ENCODE measurements at places on chromosomes 4 and X.

GRCh38 chrX:149124526-149125108 lies 380.5 kb downstream of the IDS start:
- DNase-seq: no peak

DNA sequence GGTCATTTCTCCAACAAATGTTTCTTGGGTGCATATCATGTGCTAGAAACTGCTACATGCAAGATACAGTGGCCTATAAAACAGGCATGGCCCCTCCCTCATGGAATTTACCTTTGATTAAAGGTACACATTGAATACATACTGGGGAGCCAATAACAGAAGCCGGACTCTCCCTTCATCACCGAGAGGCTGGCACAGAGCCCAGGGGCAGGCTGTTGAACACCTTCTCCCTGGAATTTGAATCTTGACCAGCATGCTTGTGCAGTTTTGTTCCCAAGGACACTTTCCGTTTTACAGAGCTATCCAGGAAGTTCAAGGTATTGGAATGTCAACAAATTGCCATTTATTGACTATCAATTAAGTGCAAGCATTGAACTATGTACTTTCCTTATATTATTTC lies 33.2 kb downstream of the PPARGC1A start:
- no peak for DNase-seq

DNA sequence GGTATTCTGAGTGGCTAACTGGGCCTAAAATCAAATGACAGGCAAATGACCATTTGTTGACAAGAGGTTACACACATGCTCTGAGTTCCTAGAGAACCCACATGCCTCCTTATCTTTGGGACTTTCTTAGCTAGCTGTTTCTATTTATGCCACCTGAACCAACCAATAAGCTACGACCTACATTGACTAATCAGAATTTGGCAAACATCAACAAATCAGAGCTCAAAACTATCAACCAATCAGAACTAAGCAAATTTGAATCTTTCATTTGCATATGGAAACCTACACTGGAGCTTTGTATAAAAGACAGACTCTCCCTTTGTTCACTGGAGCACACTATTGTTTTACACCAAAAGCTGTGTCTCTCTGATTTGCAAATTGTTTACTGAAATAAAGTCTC lies 192.0 kb downstream of the CXXC4 start:
- DNase-seq: no peak

GRCh38 chr4:182142176-182143085 lies 100.8 kb upstream of the TENM3 start:
- DNase-seq: no peak

DNA sequence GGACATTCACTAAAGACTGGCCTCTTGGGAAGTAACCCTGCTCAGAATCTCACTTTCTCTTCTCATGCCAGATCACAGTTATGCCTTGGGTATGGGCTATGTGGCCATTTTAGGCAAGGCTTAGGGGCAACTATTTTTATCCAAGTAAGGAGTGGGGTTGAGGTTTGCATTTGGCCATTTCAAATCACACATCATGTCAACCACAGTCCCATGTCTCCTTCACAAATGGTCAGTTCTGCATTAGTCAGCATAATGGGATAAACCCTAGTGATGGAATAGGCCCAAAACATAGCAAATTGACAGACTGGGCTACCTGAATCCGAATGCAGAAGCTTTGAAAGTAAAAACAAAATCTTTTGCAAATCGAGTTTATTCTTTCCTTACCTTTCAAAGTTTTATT lies 827 bp upstream of the RTL3 start:
- DNase-seq: no peak

GRCh38 chr4:70940134-70940533 lies 38.0 kb downstream of the MOB1B start:
- no peak for DNase-seq

- no peak for DNase-seq
Observed at GRCh38 chrX:13123857-13124345, 79.5 kb upstream of the FAM9C start.

- no peak for DNase-seq
Observed at GRCh38 chr4:173269280-173269679, 64.9 kb downstream of the HMGB2 start.

- no peak for DNase-seq
Observed at GRCh38 chr4:183394166-183394951, 50.1 kb upstream of the CDKN2AIP start.

DNA sequence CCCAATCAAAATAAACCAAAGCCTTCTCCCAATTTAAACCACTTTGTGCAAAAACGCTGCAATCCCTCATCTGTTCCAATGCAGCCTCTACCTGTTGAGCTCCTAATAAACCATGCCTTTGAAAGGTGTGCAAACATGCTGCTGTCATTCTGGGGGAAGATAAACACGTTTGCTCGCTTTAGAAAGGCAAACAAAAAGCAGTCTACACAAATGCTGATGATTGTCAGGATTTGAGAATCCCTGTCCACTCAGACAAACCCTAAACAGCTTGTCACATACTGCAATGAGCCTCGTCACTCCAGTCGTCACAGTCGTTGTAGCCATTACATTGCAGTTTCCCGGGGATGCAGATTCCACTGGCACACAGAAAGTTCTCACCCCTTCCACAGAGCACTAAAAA lies 145.2 kb downstream of the CORIN start:
- DNase-seq: no peak

GRCh38 chr4:94957030-94957429 lies 199.3 kb downstream of the BMPR1B start:
- DNase-seq: no peak

DNA sequence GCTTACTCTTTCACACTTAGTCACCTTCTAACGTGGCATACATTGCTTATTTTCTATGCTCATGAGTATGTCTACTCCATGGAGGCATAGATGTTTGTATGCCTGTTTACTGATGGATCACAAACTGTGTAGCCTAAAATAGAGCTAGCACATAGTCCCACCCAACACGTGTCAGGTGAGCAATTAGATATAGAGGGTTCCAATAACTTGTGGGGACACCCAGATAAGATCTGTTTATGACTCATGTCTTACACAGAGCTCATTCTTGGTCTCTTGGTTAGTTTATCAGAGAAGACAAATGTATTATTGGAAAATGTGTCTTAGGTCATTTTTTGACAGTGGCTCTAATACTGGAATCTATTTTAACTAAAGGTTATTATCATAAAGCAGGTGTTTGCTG lies 6.8 kb downstream of the ZFP42 start:
- no peak for DNase-seq

- no peak for DNase-seq
Observed at GRCh38 chr4:3243136-3243780, 5.7 kb upstream of the MSANTD1 start.

- DNase-seq: no peak
Observed at GRCh38 chrX:16838202-16839066, 31.7 kb downstream of the RBBP7 start.

DNA sequence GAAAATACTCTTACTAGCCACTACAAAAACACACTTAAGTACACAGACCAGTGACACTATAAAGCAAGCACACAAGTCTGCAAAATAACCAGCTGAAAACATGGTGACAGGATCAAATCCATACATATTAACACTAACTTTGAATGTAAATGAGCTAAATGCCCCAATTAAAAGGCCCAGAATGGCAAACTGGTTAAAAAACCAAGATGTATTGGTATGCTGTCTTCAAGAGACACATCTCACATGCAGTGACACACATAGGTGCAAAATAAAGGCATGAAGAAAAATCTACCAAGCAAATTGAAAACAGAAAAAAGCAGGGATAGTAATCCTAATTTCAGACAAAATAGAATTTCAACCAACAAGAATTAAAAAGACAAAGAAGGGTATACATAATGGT lies 10.9 kb downstream of the PF4 start:
- DNase-seq: no peak

DNA sequence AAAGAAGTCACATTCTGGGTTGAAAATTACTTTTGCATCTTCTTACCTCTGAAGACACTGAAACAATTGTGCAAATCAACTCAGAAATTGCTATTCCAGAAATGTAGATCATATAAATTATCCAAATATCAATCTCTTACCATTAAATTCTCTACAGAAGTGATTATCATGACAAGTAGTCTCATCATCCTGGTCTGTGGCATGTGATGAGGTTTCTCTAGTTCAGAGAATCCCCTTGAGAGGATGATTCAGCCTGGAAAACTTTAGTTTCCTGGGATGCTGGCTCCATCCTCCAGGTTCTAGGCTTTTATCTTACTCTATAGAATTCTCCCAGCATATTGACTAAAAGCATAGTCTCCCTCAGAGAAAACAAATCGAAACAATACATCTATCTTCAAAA lies 76.2 kb upstream of the S100G start:
- peak; percentile 71 for DNase-seq

DNA sequence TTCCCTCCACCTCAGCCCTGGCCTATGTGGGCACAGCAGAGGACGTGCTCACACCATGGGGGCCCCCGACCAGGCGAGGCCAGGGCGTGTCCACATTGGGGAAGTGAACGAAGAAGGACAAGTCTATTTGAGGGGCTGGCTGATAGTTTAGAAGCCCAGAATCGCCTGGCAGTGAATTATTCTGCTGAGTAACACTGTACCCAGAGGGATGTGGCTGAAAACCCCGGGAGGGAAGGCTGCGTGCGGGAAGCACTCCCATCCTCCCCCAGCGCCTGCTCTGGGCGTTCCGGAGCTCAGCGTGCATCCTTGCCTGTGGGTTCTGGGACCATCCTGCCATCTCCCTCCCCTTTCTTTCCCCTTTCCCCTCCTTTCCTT lies 66.6 kb downstream of the TRMT44 start:
- DNase-seq: no peak

DNA sequence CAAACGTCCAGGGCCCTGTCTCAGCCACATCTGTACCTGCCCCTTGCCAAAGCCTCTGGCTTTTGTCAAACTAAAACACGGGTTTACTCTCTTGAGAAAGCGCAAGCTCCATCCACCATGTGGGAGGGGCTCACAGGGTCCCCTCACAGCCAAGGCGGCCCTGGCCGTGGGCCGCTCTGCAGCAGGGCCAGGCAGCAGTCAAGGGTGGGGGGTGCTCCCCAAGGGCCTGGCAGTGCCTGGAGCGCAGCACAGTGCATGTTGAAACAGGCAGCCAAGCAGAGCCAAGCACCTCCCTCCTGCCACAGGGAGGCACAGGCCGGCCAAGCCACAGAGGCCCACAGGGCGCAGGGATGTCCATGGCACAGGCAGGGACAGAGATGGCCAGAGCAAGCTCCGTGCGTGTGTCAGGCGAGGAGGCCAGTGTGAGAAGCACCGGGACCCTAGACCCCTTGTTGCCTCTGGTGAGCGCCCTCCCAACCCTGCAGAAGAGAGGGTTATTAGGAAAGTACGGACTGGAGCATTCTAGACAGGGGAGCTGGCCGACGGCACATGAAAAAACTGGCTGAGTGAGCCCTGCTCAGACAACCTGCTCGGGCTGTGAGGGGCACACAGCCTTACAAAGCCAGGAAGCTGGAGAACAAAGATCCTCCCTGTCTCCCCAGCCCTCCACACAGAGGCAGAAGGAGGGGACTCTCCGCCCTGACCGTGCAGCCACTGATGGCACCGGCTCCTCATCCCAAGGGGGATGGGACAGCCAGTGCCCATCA lies 39.0 kb downstream of the FAM53A start:
- no peak for DNase-seq

GRCh38 chr4:68249434-68249833 lies 3.9 kb upstream of the TMPRSS11B start:
- DNase-seq: no peak

GRCh38 chr4:112426416-112426815 lies 89.6 kb downstream of the NEUROG2 start:
- DNase-seq: no peak

GRCh38 chr4:168569931-168570276 lies 73.1 kb downstream of the PALLD start:
- DNase-seq: no peak

GRCh38 chrX:63932006-63932405 lies 147.0 kb upstream of the ARHGEF9 start:
- DNase-seq: no peak

DNA sequence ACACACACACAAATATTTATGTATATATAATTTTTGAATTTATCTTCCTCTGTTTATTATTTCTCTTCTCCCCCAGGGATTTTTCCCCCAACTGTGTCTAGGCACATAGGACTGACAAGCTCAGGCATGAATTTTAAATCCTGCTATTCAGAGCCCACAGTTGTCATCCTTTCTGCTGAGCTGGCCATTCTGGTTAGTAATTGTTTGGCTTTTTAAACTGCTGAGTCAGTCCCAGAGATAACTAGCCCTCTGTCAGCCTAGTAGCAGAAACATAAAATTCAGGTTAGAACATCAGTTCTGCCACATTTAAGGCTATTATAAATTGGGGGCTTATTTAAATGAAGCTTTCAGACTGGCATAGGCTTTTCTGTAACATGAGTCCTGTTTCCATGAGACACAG lies 151.7 kb upstream of the MAOA start:
- no peak for DNase-seq

GRCh38 chr4:55475394-55476243 lies 71.1 kb downstream of the CLOCK start:
- no peak for DNase-seq

- DNase-seq: peak; percentile 71
Observed at GRCh38 chr4:84673475-84674240, 90.7 kb downstream of the CDS1 start.

GRCh38 chr4:95248720-95249425 lies 299.9 kb downstream of the UNC5C start:
- no peak for DNase-seq

DNA sequence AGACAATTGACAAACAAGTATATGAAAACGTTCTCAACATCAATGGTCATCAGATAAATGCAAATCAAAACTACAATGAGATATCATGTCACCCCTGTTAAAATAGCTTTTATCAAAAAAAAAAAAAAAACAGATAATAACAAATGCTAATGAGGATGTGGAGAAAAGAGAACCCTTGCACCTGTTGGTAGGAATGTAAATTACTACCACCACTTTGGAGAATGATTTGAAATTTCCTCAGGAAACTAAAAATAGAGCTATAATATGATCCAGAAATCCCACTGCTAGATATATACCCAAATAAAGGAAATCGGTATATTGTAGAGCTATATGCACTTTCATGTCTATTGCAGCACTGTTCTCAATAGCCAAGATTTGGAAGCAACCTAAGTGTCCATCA lies 470.6 kb upstream of the FSTL5 start:
- DNase-seq: no peak

DNA sequence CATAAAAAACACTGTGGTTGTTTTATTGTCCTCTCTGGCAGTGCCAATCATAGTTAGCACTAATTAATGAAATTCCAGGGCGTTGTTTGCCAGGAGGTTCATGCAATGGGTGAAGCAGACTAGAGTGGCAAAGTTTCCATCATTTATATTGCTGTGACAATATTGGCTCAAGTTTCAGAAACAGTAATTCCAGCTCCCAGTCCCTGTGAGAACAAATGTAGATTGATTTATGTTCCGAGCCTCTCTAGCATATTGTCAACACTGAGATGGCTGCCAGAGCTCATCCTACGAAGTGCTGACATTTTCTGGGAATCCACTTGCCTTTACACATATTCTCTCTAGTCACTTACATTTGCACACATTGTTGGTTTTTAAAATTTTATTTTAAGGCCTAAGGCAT lies 440.0 kb upstream of the IGFBP7 start:
- no peak for DNase-seq

GRCh38 chrX:41409006-41409405 lies 38.1 kb upstream of the NYX start:
- DNase-seq: peak; percentile 38

Measured in COLO829 (cell line).